NCI-H146 (cell line): ENCODE measurements at places on chromosomes 2 and 18.

- DNase-seq = no peak
Observed at GRCh38 chr18:49662506-49662905, 100.6 kb downstream of the LIPG start.

GRCh38 chr2:172080641-172081220, 4.6 kb upstream of the DLX1 start:
- DNase-seq = no peak

DNA sequence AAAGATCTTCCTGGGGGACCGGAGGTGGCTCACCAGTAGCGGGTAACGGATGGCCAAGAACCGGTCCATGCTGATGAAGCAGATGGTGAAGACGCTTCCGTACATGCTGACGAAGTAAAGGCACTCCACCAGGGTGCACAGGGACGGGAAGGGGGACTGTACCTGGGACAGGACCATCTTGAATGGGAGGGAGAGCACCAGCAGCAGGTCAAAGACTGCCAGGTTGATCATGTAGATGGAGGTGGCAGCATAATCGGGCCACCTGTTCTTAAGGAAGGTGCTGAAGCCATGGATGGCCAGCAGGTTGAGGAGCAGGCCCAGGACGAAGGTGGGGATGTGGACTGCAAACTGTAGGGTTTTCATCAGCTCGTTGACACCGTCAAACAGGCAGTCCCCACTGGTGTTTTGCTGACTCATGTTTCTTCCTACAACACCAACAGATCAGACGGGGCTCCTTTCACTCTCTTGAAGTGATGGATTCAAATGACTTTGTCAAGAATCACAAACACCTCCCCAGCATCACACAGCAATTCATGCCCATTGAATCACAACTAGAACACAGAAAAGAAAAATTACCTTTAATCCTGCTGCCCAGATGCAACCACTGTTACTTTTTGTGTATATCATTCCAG, 14.4 kb downstream of the GPR55 start:
- DNase-seq = no peak

- peak; percentile 70 for DNase-seq
Observed at GRCh38 chr2:45494275-45494977, 116.6 kb downstream of the SRBD1 start.

DNA sequence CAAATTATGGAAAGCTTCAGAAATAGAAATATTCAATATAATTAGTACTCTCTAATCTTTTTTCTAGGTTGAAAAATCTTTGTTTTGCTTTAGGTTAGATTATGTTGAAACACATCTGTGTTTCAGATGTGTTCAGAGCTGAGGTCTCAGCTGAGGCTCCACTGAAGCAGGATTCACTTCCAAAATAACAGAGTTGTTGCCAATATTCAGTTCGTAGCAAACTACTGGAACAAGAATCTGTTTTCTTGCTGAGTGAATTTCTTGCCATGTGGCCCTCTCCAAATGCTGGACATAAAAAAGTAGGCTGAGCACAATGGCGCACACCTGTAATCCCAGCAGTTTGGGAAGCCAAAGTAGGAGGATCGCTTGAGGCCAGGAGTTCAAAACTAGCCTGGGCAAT, 8.7 kb downstream of the PHOSPHO2 start:
- DNase-seq = no peak

DNA sequence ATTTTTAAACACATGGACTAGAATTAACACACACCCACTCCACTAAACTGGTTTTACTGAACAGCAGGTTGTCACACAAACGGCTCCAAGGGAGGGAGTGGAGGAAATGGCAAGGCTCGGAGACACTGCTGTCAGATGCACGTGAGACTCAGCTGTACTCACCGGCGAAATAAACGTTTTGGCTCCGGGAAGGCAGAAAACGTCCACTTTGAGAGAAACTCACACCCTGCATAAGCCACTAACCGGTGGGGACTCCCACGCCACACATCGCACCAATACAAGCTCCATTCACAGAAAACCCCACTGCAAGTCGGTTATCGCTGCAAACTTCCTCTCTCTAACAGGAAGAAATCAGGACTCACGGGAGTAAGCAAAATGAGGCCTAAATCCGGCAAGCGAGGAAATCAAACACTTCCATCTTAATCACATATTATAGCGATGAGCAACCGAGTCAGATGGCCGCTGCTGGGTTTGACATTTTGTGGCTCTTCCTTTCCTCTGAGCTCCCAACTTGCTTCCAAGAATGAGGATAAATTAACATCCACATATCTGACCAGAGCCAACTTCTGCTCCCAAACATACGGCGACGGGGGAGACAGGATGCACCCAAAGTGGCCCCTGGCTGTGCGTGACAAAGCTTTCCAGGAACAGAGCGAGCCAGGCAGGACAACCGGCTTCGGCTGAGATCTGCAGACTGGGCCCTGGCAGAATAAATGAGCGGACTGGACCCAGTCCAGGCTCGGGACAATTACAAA, 63.5 kb downstream of the HDAC4 start:
- DNase-seq = no peak

- DNase-seq = no peak
Observed at GRCh38 chr2:43209204-43209717, 17.1 kb downstream of the ZFP36L2 start.

DNA sequence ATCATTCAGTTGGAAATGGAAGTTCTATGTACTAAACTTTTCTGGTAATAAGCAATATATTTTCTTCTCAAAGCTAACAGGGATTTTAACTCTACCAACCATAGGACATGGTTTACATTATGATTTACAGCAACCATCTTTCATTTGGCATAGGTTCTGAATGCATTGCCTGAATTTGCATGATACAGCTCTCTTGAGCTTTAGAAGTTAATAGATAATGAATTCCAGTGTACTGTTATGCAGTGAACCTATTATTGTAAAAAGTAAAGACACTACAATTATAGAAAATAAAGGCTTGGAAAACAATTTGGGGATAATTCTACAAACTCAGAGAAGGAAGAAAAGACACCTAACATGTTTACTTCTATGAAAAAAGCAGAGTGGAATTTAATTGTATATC, 182.0 kb downstream of the GRB14 start:
- DNase-seq = no peak

GRCh38 chr2:66571918-66572317, 137.0 kb downstream of the MEIS1 start:
- DNase-seq = no peak

GRCh38 chr2:219434468-219434717, 250 bp upstream of the SPEG start:
- DNase-seq = no peak

DNA sequence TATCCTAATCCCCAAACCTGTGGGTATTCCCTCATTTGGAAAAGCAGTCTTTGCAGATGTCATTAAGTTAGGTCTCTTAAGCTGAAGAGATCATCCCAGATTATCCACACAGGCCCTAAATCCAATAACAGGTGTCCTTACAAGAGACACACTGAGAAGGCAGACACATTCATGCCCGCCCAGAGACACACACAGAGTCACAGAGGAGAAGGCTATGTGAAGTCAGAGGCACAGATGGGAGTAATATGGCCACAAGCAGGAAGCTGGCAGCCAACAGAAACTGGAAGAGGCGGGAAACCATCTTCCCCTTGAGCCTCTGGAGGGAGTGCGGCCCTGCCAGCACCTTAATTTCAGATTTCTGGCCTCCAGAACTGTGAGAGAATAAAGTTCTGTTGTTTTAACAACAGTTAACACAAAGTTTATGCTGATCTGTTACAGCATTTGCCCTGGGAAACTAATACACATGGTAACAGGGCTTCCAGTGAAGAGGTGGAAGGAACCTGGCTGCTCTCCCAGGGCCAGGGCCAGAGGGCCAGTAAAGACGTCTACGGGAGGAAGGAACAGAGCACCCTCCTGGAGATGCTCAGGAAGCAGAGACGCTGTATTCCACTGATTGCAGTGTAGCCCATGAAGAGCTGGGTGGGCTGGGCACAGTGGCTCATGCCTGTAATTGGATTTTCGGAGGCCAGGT, 217.5 kb downstream of the GLI2 start:
- no peak for DNase-seq

DNA sequence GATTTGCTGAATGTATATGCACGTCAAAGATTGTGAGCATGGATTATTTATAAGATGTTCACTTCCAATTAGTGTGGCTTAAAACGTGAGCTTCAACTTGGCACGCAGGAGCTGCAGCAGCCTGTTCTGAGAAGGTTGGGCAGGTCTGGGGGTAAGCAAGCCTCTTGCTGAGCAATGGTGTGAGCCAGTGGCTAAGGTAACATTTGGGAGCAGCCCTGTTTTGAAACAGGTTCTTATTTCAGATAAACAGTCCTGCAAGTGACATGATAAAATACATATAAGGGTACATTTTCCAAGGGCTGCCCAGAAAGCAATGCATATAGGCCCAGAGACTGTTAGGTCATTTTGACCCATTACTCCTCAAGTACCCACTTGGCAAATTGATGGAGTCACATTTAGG, 415.3 kb downstream of the ZNF521 start:
- no peak for DNase-seq

DNA sequence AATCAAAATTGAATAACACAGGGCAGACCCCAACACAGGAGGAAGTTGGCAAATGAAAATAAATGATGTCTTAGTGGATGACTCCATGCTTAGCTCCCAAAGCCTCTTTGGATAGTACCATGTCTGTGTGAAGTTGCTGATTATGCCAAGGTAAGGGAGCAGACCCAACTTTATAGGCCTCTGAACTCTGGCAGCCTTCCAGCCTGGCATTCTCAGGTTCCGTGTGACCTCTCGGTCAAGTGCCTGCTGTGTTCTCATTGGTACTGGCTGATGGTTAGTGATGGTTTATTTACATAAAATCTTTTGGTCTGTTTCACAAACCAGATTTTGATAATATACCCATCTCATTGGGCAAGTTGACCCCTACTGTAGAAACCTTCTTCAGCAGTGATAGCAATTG, 112.2 kb upstream of the TTC39C start:
- no peak for DNase-seq

GRCh38 chr2:236939721-236940231, 145.9 kb upstream of the COPS8 start:
- DNase-seq = no peak

GRCh38 chr2:24189551-24189950, 14.7 kb downstream of the FAM228A start:
- no peak for DNase-seq

DNA sequence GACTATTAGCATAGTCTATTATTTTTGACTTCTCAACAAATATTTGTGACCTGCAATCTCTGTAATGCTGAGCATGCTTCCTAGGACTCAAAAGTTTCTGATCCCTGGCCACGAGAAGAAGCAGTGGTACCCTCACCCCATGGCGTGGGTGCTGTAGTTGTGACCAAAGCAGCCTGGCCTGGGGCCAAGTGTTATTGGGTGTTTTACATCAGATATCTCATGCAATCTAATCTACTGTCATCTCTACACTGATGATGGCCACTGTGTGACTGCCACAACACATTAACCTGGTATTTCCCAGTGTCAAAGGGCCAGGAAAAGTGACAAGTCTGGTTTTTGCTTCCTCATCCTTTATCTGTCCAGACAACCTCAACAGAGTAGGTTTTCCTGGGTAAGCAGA, 80.8 kb upstream of the WIPF1 start:
- DNase-seq = no peak

- DNase-seq = no peak
Observed at GRCh38 chr18:35624146-35624545, 42.6 kb downstream of the GALNT1 start.

- no peak for DNase-seq
Observed at GRCh38 chr18:31199190-31199769, 36.6 kb upstream of the DSC1 start.

DNA sequence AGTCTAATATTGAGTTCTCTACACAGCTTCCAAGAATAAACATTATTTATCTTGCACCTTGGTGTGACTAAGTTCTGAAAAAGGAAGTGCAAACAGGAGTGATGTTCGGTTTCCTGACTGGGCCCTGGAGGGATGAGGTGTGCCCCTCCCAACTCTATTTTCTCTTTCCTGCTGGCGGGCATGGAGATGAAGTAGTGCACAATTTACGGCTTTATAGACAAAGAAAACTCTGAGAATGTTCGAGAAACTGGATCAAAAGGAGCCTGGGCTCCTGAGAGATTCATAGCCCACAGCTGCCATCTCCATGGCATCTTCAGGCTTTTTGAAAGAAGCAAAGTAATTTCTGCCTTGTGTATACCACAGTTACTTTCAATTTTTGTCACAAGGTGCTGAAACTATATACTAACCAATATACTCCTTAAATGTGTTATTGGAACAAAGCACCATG, 22.3 kb downstream of the LRATD1 start:
- DNase-seq = no peak

DNA sequence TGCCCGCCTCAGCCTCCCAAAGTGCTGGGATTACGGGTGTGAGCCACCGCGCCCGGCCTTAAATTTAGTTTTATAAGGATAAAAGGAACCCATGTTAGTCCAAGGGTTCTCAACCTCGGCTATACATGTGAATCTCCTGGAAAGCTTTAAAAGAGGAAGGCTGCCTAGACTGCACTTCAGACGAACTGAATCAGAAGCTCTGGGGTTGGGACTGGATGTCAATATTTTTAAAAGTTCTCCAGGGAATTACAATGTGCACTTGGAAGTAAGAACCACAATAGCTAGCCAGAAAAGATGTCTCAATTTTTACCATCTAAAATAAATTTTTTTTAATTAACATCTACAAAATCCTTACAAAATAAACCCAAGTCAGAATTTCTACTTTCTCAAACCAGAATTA, 10.1 kb downstream of the LMAN2L start:
- no peak for DNase-seq

DNA sequence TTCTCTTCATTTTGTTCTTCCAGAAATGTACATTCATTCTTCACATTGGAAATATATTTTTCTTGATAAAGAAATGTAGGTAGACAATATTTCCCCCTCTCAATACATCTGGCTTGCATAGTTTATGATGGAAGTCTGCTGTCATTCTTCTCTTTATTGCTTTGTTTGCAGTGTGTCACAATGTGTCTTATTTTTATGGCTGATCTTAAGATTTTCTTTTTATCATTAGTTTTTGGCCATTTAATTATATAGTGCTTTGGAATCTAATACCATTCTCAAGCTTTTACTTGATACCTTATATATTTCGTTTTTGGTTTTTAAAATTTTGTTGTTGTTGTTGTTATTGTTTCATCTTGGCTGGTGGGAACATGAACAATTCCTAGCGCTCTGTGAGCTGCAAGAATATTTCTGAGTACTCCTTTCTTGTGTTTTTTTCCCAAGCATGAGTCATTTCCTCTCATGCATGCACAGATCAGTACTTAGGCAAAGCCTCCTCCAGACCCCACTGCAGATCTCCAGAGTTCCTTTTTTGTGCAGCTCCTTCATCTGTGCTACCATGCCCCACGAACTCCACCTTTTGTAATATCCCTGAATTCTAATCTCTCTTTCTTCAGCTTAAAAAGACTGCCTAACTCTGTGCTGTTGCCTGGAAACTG, 13.7 kb upstream of the MMADHC start:
- DNase-seq = no peak

DNA sequence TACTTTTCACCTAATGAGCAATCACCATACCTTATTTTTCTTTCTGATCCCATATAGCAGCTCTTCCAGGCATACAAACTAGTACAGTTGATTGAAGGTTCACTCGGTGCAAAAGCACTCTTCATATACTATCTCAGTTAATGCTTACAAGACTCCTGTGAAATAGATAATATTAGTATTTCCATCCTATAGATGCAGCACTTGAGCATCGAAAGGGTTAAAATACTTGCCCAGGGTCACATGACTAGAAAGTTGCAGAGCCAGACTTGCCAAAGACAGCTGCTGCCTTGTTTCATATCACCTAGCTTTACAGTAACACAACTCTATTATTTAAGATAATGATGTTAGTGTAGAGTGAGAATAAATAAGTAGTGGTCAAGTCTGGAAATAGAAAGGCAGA, 466.0 kb upstream of the TNP1 start:
- no peak for DNase-seq

- peak; percentile 84 for DNase-seq
Observed at GRCh38 chr18:80109676-80110078, 615 bp downstream of the ADNP2 start.
